COR-L47 (cell line): ENCODE measurements at places on chromosomes 6 and 20.

DNA sequence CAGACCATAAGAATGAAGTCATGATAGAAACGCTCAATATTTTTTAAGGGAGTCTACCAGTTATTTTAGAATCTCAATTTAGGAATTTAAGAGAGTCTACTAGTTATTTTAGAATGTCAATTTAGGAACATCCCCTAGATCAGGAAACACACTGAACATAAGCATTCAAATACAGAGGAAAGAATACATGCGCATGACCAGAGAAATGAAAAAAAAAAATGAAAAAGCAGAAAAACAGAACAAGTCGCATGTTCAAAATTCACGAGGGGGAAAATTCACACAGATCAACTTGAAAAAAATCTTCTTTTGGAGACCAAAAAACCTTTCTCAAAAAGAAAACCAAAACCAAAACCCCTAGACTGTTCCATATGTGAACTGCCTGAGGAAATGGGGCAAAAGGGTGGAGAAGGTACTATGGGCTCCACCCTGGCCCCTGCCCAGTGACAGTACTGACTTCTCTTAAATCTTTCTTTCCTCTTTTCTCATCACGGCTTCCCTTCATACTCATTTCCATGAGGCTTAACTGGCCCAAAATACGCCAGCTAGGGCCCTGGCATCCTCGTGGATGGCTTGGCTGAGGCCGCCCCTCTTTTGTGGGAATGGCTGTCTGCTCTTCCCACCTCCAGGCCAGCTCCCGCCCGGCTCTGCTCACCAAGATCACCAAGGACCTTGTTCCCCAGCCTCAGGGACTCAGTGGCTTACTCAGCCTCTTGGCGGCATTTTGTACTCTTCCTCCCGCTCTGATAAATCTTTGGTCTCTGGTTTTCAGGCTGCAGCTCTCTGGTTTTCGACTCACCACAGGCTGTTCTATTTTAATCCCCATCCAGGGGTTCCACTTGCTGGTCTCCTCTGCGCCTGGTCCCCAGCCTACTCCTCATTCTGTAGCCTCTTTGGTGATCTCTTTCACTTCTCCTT is 11.2 kb downstream of the ZBTB2 start:
- DNase-seq, result no peak

DNA sequence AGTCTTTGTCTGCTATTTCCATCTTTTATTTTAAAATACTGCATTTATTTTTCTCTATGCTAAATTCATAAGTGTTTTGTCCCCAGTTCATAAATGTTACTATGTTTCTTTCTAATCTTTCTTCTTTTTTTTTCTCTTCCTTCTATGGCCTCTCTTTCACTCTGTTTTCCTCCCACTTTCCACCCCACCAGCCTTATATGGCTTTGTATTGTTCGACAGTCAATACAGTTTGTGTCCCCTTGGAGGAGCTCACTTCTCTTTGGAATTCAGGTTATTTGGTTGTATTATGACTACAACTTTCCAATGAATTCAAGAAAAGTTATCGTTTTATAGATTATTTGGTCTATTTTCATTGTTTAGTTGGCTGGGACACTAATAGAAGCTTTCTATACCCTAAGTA is 393.5 kb downstream of the NKAIN2 start:
- DNase-seq, result no peak

DNA sequence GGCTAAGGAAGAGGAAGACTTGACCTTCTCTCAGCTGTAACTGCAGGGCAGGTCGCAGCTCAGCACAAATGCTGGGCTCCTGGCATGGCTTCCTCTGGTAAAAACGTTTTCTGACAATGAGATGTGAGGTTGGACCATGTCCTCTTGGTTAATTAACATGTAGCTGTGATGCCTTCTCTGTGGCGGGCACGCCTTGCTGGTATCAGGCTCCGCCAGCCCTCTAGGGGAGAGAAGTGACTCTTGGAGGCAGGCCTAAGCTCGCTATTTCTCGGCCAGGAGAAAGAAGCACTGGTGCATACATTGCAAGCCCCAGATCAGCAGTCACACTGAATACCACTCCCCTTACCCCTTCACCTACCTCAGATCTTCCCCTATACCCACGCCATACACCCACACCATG is 65.0 kb downstream of the QRSL1 start:
- DNase-seq, result no peak

DNA sequence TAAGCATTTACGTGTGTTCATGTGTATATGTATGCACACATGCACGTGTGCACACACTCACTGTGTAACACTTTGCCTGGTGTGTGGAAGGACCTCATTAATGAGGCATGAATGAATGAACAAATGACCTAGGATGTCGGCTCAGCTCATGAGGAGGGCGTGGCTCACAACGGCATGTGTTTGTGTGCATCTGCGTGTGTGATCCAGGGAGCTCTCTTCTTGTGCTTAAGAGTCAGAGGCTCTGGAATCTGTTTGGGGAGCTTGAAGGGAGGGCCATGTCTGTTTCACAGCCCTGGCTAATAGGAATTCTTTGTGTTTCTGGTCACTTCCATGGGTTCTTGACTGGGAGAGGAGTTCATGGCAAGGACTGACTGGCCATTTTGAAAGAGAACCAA is 32.7 kb downstream of the TOX2 start:
- no peak for DNase-seq

DNA sequence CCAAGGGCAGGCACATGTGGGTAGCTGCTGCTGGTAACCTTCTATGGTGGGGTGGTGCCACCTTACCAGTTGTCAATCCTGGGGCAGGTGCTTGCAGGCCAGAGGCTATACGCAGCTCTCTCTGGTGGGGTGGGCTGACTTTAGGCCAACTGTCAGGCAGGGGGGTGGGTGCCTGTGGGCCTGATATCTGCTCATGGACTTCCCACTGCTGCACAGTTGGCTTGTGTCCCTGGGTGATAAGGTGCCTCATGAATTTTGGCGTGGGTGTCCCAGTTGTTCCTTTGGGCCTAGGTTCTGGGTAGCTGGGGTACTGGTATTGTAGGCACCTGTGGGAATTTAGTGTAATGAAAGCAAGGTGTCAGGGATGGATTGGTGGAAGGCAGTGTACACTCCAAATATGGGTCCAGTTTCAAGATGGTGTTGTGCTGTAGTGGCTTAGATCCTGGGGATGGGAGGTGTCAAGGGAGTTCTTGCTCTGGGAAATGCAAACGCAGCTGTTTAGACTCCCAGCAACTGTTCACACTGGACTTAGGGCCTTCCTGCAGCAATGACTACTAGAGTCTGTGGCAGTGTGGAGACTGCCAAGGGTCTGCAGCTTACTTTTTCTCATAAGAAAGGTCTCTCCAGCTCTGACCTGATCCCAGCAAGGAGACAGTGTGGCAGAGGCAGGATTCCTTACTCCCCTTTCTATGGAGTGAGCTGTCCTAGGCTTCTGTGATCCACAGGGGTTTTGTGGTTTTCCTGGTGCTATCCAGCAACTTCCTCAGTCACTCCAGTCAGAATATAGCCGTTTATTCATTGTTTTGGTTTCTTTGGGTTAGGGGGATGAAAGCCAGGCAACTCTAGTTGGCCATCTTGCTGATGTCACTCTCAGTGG is 128.2 kb downstream of the CRYBG1 start:
- DNase-seq, result no peak

DNA sequence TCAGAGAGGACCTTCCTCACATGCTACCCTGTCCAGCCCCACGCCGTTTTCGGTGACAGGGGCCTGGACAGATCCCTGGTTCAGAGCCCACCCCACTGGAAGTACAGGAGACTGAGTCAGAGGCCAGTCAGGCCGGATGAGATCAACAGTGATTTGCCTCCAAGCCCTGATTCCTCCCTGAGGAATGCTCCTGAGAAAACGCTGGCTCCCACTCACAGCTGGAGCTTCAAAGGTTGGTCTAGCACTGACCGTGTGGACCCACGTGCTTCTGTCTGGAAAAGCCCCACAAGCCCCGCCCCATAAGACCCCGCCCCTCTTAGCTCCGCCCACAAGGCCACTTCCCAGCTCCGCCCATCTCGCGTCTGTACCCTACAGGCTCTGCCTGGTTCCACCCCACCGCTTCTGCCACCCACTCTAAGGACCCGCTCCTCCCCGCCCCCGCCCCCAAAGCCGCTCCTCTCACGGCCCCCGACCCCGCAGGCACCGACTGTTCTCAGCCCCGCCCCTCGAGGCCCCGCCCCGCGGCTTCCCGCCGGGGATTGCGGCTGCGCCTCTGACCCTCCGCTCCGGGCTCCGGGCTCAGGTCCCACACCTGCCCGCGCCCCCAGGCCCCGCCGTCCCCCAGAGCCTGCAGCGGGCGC is 64.9 kb upstream of the BHLHE23 start:
- no peak for DNase-seq

DNA sequence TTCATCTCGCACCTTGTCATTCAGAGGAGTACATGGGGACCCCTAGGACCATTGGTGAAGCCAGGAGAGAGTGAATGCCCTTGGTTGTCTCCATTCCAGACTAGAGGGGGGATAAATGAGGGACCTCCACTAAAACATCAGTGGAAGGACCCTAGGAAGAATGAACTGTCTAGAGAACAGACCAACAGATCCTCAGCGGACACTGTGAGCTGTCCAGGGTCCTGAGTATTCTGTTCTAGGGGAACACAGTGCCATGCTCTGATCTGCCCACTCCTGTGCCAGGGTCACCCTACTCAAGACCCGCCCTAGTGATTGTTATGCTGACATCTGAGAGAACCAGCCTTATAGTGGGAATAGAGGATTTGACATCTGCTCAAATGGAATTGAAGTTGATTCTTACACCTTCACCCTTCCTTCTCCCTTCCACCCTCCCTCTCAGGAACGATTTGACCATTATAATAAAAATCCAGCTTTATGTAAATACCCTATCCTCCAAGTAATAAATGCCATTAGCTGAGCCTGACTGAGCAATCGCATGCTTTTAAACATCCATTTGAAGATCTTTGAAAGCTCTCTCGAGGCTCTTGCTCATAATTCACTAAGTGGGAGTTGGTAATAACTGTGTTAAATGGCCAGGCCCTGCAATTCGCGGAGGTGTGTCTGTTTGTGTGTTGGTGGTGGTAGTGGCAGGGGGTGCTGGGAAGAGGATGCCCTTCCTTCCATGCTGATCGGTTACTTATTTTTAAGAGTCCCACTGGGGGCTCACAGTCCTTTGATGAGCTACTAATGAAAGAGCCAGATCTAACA is 43.6 kb upstream of the SLC32A1 start:
- DNase-seq, result no peak

DNA sequence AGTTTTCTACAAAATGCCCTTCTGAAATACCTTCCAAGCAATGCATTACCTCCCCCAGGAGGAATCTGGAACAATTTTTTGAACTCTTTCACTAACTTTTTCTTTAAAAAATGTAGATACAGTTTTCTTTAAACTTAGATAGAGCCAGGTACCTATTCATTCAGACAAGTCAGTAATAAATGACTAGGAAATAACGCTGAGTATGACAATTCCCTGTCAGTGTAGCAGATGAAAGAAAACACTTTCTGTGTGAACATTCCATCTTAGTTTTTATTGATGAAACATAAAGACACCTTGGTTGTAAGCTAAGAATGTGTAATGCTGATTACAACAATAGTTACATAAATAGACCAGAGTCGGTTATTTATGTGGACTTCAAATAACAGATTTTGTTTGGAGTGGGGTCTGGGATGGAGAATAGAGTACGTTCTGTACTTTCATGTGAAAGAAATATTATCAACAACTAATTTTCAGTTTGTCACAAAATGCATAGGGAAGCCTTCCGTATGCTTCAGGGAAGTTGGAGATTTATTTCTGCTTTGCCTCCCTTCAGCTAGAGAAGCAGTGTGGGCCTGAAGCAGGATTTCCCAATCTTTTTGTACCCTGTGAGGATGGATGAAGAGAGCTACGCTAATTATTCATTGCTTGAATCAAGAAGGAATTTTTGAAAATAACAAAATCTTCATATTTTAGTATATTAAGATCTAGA is 19.2 kb upstream of the QKI start:
- DNase-seq, result no peak

DNA sequence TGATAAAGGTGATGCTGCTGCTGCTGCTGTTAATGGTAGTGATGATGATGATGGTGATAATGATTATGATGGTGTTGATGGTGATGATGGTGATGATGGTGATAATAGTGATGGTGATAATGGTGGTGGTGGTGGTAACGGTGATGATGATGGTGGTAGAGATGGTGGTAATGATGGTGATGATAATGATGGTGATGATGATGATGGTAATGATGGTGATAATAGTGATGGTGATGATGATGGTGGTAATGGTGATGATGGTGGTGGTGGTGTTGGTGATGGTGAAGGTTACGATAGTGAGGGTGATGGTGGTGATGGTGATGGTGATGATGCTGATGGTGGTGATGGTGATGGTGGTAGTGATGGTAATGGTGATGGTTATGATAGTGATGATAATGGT is 132.3 kb downstream of the TFAP2C start:
- DNase-seq, result no peak

- DNase-seq, result no peak
These were observed 38.9 kb upstream of the SLC4A11 start for GRCh38 chr20:3277686-3278465.

- peak; percentile 62 for DNase-seq
These were observed 34.2 kb upstream of the HINT3 start for GRCh38 chr6:125922322-125922860.

- DNase-seq, result no peak
These were observed 33.5 kb downstream of the GHRH start for GRCh38 chr20:37228082-37228481.

DNA sequence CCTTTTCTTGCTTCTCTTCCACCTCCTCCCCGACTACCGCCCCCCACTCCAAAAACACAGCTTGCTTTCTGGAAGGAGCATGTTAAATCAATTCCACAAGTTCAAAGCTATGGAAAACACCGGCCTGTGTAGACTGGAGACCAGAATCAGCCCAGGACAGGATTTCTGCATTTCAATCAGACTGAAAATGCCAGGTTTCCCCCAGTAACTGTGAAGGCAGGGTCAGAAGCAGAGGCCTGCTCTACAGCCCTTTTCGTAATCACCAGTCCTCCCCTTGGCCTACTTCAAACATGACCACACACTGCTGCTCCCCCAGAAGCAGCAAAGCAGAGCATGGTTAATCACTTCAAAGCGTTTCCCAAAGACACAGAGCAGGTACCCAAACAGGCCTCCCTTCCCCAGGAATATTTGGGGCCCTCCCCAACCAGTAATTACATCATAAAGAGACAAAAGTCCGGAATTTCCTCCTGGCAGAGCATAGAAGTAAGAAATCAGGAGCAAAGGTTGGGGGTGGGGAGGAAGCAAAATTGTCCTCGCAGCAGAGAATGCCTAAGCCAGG is 38.4 kb downstream of the ZMYND8 start:
- DNase-seq, result no peak

- no peak for DNase-seq
These were observed 46.9 kb downstream of the MAP3K4 start for GRCh38 chr6:161038229-161039031.

GRCh38 chr20:41686961-41687360 is 68.8 kb upstream of the CHD6 start:
- DNase-seq, result no peak
